Coronary artery (tissue), 2 donors: ENCODE measurements at places on chromosomes 12 and 14.

DNA sequence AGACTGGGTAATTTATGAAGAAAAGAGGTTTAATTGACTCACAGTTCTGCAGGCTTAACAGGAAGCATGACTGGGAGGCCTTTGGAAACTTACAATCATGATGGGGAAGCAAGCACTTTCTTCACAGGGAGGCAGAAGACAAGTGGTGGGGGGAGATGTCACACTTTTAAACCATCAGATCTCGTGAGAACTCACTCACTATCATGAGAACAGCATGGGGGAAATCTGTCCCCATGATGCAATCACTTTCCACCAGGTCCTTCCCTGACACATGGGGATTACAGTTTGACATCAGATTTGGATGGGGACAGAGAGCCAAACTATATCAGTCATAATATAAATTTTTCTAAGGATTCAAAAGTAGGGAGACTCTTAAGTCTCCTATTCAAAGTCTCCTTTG, 46.0 kb downstream of the SPIC start:
- DNase-seq, result no peak

DNA sequence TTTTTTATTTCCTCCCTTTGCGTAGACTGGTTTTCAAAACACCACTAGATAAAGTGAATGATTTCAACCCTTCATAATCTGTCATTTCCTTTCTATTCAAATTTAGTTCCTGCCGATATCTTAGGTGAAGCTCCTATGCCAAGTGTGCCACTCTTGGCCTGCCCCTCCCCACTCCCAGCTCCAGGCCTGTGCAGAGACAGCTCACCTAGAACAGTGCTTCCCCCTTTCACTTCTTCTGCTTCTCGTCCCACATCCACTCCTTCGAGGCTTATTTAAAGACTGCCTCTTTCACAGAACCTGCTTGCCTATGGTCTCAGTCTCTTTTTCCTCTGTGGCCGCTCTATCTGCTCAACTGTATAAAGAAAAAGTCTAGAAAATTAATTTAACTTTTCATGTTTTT, 473.8 kb downstream of the RAD51B start:
- DNase-seq, result no peak

GRCh38 chr12:114269153-114269552, 136.8 kb downstream of the TBX5 start:
- DNase-seq, result no peak

- DNase-seq, result no peak
These were observed 145.4 kb upstream of the KITLG start for GRCh38 chr12:88725592-88726143.

DNA sequence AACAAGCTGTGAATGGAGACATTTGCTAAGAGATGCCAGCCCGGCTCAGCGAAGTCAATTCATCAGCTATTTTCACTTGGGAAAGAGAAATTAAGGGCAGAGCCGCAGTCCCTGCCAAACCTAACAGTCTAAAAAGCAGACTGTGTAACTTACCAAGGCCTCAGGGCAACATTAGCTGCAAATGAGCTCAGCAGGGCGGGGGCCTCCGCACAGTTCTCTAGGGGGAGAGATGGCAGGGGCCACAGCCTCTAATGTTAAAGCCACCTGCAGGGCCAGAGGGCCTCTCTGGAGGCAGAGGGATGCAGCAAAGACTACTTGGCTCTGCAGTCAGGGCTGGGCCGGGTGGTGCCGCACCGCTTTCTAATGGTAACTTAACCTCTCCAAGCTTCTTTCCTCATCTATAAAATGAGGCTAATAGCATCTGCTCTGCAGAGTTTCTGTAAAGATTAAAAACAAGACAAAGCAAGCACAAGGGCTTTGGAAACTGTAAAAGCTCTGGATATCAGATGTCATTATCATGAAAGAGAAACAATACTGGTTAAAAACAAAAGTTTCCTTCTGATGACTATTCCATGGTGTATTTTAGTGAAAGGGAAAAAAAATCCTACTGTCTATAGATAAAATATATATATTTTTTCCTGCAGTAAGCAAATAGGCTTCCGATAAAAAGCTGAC, 13.4 kb upstream of the GPRC5A start:
- DNase-seq, result no peak

- no peak for DNase-seq
These were observed 124.8 kb upstream of the LMO3 start for GRCh38 chr12:16730772-16731171.

- peak; percentile 81 for DNase-seq
These were observed 25.6 kb upstream of the MAP1LC3B2 start for GRCh38 chr12:116533343-116534251.

- no peak for DNase-seq
These were observed 14.3 kb downstream of the PPP1R12A start for GRCh38 chr12:79920421-79921238.

- DNase-seq, result no peak
These were observed 90.2 kb upstream of the RESF1 start for GRCh38 chr12:31868965-31869364.

- DNase-seq, result no peak
These were observed 111.9 kb downstream of the LRRK2 start for GRCh38 chr12:40336573-40337199.

DNA sequence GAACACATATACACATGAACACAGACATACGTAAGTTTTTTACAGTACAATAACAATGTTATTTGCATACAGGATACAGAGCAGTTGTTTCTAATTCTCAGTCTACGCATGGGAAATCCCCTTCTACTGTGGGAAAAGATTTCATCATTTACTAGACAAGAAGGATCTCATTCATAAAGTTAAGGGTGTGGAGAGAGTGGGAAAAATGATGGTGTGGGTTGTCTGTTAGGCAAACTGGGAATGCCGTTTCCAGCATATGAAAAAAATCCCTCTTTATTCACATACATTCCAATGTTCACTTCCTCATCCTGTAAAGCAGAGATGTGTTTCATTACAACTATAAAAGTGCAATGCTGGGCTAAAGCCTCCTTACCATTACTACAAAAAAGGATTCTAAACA, 120.9 kb downstream of the SINHCAF start:
- DNase-seq, result no peak

DNA sequence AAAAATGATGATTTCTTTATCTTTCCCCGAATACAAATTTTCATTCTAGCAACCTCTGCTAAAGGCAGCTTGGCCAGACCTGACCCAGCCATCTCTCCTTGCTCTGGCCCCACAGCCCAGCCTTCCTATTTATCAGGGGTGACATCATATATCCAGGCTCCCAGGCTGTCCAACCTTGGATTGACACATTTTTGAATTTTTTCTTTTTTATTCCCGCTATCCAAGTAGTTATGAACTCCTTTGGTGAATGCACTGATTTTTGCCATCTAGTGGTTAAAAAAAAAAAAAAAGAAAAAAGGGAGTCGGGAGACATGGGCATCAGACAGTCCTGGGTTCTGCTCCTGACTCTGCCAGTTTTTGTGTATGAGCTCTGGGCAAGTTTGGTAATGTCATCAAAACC, 120.5 kb downstream of the PTPN11 start:
- DNase-seq, result no peak

GRCh38 chr14:52267501-52268278, at the start of gene PTGDR:
PTGDR (plus strand) TSS chr14:52267698; CDS start chr14:52267815, 117 bp downstream.
- DNase-seq, result no peak

DNA sequence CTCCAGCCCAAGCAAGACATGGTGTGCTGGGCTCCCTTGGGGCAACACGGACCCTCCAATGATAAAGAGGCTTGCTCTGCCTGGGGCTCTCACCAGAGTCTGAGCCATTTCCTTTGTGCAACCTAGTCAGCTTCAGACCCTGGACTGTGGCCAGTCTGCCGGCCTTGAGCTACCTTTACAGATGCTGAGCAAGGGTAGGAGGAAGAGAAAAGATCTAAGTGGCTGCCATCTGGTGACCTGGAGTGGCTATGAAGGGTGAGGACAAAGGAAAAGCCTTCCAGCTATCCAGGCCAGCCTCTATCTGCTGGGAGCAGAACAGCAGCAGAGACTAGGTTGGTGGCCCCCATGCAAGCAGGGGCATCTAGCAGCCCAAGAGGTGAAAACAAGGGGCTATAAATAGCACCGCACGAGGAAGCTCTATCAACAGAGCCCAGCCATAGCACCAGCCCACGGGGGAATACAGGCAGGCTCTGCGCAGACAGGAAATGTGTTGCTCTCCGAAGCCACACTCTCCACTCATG, 230.1 kb downstream of the FOXN3 start:
- no peak for DNase-seq

DNA sequence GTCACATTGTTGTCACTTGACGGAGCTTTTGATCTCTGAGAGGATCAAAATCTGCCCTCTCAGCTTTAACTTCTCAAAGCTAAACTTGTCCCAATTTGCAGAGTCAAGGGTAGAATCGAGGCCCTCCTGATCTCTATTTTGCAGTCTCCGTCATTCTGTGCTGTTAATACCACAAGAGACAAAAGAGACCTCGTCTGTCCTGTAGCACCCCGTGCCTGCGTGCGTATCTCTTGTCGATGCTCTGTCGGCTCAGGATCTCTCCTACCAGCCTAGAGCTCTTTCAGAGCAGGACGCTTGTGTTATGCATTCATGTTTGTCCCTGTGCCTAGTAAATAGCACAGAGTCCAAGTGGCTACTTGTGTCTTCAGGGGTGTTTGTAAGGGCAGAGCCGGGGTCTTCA, 5.1 kb downstream of the EVL start:
- DNase-seq, result no peak

DNA sequence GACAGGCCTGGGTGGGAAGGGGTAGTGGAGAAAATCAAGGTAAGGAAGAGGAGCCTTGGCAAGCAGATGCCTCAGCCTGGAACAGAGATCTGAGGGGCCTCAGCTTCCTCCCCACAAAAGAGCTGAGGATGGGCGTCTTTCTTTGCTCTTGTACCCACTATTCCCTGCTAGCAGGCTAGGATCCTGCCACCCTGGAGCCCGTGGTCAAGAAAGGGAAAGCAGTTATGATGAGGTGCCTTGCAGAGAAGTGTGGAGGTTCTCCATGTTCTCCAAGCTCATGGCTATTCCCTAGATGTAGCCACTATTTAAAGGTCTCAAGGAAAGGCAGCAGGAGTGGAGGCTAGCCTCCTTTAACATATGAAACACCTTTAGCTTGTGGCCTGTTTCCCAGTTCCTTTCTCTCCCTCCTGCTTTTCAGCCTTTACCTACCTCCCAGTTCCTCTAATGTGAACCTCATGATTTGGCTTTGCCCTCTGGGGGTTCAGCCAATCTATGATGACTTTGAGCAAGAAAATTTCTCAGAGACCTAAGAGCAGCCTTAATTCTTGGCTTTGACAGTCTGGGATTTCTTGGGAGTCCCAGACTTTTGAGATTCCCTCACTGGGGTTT, 1.1 kb downstream of the IKZF4 start:
- no peak for DNase-seq

- DNase-seq, result no peak
These were observed 45.7 kb downstream of the CORO1C start for GRCh38 chr12:108685469-108686260.

GRCh38 chr14:62501021-62501750, 544.1 kb downstream of the KCNH5 start:
- DNase-seq, result no peak

GRCh38 chr14:22561661-22562579, 27.1 kb downstream of the DAD1 start:
- DNase-seq, result no peak

GRCh38 chr12:96093543-96094196, 58.3 kb upstream of the LTA4H start:
- DNase-seq, result no peak

DNA sequence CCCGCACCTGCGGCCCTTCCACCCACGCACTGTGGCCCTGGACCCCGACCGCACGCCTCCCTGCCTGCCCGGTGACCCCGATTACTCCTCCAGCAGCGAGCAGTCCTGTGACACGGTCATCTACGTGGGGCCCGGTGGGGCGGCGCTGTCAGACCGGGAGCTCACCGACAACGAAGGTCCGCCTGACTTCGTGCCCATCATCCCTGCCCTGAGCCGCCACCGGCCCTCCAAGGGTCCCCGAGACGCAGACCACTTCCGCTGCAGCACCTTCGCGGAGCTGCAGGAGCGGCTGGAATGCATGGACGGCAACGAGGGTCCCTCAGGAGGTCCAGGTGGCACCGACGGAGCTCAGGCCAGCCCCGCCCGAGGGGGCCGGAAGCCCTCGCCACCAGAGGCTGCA, 36.7 kb downstream of the KIF26A start:
- no peak for DNase-seq

GRCh38 chr12:505221-505620, 45.5 kb downstream of the B4GALNT3 start:
- no peak for DNase-seq

DNA sequence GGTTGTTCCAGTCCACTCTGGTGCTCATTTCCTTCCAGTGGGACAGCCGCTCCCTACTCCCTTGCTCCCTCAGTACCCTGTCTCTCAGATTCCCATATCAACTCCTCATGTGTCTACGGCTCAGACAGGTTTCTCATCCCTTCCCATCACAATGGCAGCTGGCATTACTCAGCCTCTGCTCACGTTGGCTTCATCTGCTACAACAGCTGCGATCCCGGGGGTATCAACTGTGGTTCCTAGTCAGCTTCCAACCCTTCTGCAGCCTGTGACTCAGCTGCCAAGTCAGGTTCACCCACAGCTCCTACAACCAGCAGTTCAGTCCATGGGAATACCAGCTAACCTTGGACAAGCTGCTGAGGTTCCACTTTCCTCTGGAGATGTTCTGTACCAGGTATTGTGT, 69.9 kb downstream of the RAD52 start:
- DNase-seq, result no peak

- DNase-seq, result no peak
These were observed 35.8 kb downstream of the IL31 start for GRCh38 chr12:122138181-122138580.

- no peak for DNase-seq
These were observed 98.0 kb downstream of the ZNF664 start for GRCh38 chr12:124071075-124071443.
